Fibroblast of skin of left biceps (primary cell): ENCODE measurements at places on chromosomes 5 and 9.
A peak's percentile ranks its signal among the peaks of the same experiment; 100 is the strongest.

- DNase-seq, result no peak
Measured at GRCh38 chr5:150180241-150181026, 9.4 kb upstream of the SLC6A7 start.

GRCh38 chr5:97425511-97425910, 242.5 kb upstream of the RIOK2 start:
- DNase-seq, result no peak

- DNase-seq, result no peak
Measured at GRCh38 chr5:82699737-82700136, 377.5 kb downstream of the TMEM167A start.

DNA sequence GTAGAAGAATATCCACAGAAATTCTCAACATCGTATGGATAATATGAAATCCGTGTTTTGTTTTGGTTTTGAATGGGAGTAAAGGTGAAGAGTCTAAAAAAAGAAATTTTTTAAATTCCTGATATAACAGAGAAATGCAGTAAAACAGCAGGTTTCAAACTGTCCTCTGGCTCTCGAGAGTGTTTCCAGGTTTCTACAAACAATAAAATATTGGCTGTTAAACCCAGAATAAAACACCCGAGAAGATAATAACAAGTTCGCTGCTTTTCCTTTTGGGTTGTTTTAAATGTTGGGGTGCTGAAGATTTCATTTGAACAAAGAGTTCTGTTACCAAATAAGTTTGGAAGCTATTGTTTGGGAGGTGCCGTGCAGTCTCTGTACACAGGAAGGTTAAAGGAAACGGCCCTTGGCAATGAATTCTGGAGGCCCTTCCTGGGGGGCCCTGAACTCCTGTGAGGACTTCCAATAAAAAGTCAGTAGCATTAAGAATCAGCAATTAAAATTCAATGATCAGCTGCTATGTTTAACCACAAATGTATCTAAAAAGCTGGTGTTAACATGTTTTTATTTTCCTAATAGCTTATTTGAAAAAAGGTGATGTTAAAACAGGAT, 215.8 kb downstream of the TSSK1B start:
- no peak for DNase-seq

- no peak for DNase-seq
Measured at GRCh38 chr5:181168595-181169118, 21.3 kb downstream of the OR2V2 start.

GRCh38 chr5:126471875-126472537, 48.8 kb downstream of the GRAMD2B start:
- peak; percentile 49 for DNase-seq

DNA sequence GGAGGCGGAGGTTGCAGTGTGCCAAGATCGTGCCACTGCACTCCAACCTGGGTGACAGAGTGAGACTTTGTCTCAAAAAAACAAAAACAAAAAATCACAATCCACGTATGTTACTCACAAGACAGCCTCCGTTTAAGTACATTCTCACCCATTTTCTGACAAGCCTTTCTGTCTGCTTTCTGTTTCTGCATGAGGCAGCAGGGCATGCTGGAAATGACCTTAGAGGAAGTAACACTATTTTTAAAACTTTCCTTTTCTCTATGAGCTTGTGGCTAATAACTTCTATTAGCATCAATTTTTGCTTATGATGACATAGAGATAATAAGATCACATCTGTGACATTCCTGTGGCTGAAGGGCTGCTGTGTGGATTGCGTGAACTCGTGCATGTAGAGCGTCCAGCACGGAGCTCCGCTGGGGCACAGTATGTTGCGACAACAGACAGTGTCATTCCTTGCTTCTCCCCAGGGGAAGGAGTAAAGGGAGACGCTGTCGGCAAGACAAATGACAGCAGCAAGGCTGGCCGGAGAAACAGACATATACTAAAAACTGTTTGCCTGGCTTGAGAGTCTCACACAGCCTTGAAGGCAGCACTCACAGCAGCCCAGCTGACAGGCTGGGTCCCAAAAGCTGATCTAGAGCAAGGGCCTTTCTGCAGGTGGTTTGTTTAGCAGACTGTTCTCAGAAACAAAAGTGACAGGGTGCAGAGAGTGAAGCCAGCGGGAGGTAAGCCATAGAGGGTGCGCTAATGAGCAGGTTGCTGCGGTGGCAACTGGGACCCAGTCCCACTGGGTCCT, 1.6 kb downstream of the BTNL3 start:
- no peak for DNase-seq

DNA sequence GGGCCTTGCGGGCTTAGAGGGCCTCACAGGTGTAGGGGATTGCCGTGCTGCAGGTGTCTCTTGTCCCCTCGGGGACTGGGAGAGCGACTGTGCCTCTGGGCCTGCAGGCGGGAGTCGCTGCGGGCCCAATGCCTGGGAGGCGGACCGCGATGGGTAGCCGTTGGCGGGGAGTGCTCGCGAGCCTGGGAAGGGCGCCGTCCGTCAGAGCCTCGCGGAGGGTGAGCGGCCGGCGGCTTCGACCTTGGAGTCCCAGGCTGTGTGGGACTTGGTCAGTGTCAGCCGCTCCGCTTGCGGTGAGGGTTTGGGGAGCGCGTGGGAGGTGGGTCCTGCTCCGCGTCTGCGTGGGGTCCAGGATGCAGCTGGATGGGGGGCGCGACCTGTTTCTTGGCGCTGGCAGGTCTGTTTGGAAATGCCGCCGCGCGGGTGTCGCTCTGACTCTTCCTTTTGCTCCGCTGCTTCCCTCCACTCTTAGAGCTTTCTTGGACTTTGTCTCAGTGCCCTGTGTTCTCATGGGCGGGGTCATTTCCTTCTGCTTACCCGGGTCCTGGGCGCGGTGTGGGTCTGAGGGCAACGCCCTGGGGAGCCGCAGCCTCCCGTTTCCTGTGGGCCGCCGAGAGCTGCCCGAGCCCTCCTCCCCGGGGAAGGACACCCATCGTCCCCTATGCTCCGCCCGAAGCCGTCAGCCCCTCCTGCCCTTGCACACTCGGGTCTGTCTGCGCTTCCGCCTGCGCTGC, 88.9 kb upstream of the CACNA1B start:
- no peak for DNase-seq
